ENCODE measurements at places on chromosomes 4 and X. TPM values are rescaled to one million over a fixed set of nuclear protein-coding genes. Genes with fewer than 3 reads are reported as not detected.

The PPP4R3C gene
- not detected for total RNA-seq

The HTR2C gene
- total RNA-seq = not detected

The POU4F2 gene
- not detected for total RNA-seq

The XAGE1A gene
- not detected for total RNA-seq

The PAGE5 gene
- 0.66 TPM for total RNA-seq

The GABRQ gene
- under 0.01 TPM for total RNA-seq

The FAM199X gene
- 17.2 TPM for total RNA-seq

The PF4V1 gene
- not detected for total RNA-seq

The TCEAL9 gene
- 107 TPM for total RNA-seq

The TMEM47 gene
- 128 TPM for total RNA-seq

The FGF5 gene
- total RNA-seq = 5.4 TPM

The STS gene
- 5.0 TPM for total RNA-seq

The OTUD6A gene
- not detected for total RNA-seq

The MID1 gene
- total RNA-seq = 8.5 TPM

The DCTD gene
- total RNA-seq = 88.8 TPM

The FAM149A gene
- total RNA-seq = 9.4 TPM

The SMR3B gene
- total RNA-seq = not detected

The CLTRN gene
- 0.26 TPM for total RNA-seq

The ODAM gene
- total RNA-seq = not detected

The TEX11 gene
- under 0.01 TPM for total RNA-seq

The MAPK10 gene
- 8.0 TPM for total RNA-seq

The ODAPH gene
- not detected for total RNA-seq

The SULT1E1 gene
- not detected for total RNA-seq

The USP27X gene
- total RNA-seq = 3.0 TPM

The TKTL1 gene
- not detected for total RNA-seq

The GABRE gene
- 23.1 TPM for total RNA-seq

The SPACA5 gene
- not detected for total RNA-seq

The RBM41 gene
- total RNA-seq = 13.2 TPM

The MAGEA10 gene
- not detected for total RNA-seq

The SUPT20HL2 gene
- not detected for total RNA-seq

The POU3F4 gene
- total RNA-seq = not detected

The CT47B1 gene
- not detected for total RNA-seq

The PARM1 gene
- total RNA-seq = 0.77 TPM

The HS6ST2 gene
- total RNA-seq = 0.17 TPM

The CT45A3 gene
- total RNA-seq = not detected

The EDA2R gene
- total RNA-seq = 21.0 TPM

The MUC7 gene
- not detected for total RNA-seq

The PRKG2 gene
- total RNA-seq = 17.5 TPM

The SYP gene
- 0.17 TPM for total RNA-seq

The CCSER1 gene
- under 0.01 TPM for total RNA-seq

The FAM184B gene
- total RNA-seq = under 0.01 TPM

The NOX1 gene
- not detected for total RNA-seq

The DACH2 gene
- 0.51 TPM for total RNA-seq

The SPIN2A gene
- 0.50 TPM for total RNA-seq

The SLITRK4 gene
- 0.99 TPM for total RNA-seq

The RXFP1 gene
- total RNA-seq = 1.3 TPM

The BMP3 gene
- not detected for total RNA-seq

The CLNK gene
- total RNA-seq = not detected

The ABCE1 gene
- total RNA-seq = 76.8 TPM

The EGF gene
- 0.83 TPM for total RNA-seq

Data from fibroblast of lung (primary cell).